Kidney epithelial cell (primary cell): ENCODE measurements at places on chromosomes 16 and 17. TPM values are rescaled to one million over a fixed set of nuclear protein-coding genes. Genes with fewer than 3 reads are reported as not detected.

GRCh38 chr17:43381621-43382020 is 17.2 kb upstream of the ARL4D start:
- no peak for DNase-seq

- DNase-seq: no peak
These were observed 10.9 kb downstream of the RNF112 start for GRCh38 chr17:19421926-19422325.

The OSGIN1 gene
- total RNA-seq: 4.4 and 8.0 TPM in 2 replicates

GRCh38 chr17:80882323-80882722 is 109.3 kb upstream of the CHMP6 start:
- DNase-seq: no peak

DNA sequence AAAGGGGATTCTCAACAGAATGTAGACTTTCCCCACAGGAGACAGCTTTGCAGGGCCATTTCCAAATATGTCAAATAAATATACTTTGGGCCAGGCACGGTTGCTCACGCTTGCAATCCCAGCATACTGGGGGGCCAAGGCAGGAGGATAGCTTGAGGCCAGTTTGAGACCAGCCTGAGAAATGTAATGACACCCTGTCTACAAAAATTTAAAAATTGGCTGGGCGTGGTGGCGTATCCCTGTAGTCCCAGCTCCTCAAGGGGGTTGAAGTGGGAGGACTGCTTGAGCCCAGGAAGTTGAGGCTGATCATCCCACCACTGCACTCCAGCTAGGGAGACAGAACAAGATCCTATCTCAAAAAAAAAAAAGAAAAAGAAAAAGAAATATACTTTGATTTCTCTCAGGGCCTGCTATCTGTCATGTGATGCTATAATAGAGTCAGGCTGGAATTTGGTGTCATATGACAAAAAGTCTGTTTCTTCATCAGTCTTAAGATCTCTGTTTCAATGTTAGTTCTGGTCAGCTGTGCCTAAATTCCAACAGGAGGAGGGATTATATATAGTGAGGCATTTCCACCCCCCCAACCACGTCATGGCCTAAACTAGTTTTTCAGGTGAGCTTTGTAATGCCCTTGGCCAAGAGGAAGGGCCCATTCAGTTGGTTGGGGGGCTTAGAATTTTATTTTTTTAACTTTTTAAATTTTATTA is 4.3 kb upstream of the ZDHHC7 start:
- DNase-seq: no peak
